ENCODE measurements at places on chromosomes 2 and 18. TPM values are rescaled to one million over a fixed set of nuclear protein-coding genes. Genes with fewer than 3 reads are reported as not detected.

The CYBRD1 gene
- total RNA-seq: 0.89 TPM

DNA sequence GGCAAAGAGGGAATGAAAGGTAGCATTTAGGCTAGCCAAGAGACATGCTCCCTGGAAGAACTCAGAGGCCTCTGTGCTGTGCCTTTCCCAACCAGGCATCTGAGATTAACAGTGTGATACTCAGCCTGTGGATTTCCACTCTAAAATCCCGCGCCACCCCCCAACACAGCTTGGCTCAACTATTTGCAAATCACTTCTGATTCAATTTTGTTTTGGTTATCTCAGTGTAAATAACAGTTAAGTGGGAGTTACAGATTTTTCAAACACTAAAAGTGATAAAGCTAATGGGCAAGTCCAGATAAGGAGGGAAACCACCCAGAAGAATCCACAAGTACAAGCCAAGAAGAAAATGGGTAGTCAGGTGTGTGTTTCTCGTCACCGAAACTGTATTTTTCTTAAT, 1.4 kb upstream of the NRP2 start:
- no peak for DNase-seq

- no peak for DNase-seq
Observed at GRCh38 chr2:42147641-42148274, 21.4 kb upstream of the EML4 start.

The ARHGAP15 gene
- 141 TPM for total RNA-seq

DNA sequence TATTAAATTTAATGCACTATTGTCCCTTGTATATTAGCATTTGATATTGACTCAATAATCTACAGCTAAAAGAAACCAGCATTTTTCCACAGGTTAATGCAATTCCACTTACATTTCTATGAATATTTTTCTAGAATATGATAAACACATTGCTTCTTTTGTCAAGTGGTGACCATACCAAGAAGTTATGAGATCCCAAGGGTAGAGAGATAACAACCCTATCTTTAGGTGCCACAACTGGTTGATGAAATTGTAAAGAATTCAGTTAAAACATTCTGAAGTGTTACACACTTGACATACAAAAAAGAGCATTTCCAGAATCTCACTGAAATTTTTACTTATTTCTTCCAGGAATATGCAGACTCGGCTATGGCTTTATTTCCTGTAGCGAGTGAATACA, 56.0 kb downstream of the ABCG8 start:
- DNase-seq: no peak

The ACKR3 gene
- 4.5 TPM for total RNA-seq

- no peak for DNase-seq
Observed at GRCh38 chr2:26649992-26650712, 9.0 kb upstream of the CIB4 start.

- DNase-seq: no peak
Observed at GRCh38 chr2:241632478-241633325, 4.3 kb downstream of the THAP4 start.

The GRHL1 gene
- 0.43 TPM for total RNA-seq
